ENCODE measurements at places on chromosomes 6 and 20. TPM values are rescaled to one million over a fixed set of nuclear protein-coding genes. Genes with fewer than 3 reads are reported as not detected.

The TGM3 gene
- not detected for total RNA-seq

DNA sequence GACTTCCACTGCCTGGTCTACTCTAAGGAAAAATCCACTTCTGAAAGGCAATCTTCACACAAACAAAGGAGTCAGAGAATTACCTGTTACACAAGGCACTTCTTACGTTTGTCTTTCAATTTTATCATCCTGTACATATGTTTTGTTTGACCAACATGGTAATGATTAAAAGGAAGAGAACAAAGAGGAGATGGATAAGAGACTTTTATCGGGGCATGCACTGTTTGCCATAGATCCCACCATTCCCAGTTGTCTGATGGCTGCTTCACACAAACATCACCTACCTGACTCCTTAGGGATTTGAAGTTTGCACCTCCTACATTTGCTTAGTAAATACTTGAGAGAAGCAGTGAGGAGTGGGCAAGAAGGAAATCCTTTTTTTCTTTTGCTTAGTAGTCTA is 87.1 kb downstream of the BFSP1 start:
- no peaks in the 10 kb centered on the region for H3K36me3 ChIP-seq
- no peak overlapping the region for H3K4me3 ChIP-seq
- H3K27ac ChIP-seq: no peak overlapping the region
- peaks cover 24% of the 10 kb centered on the region for H3K27me3 ChIP-seq
- no peaks in the 10 kb centered on the region for H3K4me1 ChIP-seq

GRCh38 chr6:150410399-150410798 is 41.6 kb downstream of the IYD start:
- H3K36me3 ChIP-seq: no peaks in the 10 kb centered on the region
- no peaks in the 10 kb centered on the region for H3K4me1 ChIP-seq
- H3K27me3 ChIP-seq: peaks cover 56% of the 10 kb centered on the region
- no peak overlapping the region for H3K4me3 ChIP-seq
- DNase-seq: no peak

DNA sequence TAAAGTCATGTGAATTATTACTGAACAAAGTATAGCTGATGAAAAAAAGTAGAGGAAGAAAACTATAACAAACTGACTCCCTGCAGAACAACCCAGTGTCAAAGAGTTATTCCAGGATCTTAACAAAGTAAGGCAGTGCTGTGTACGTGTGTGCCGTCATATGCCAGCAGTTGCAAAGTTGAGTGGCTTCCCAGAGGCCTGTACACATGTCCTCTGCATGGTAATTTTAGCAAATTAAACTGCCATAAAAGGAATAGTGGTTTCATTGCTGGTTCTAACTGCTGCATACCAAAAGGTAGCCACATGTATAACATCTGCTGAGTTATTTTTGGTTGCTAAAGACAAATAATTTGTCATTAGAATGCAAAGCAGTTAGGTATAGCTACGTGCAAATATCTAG is 44.8 kb downstream of the RIPOR2 start:
- H3K27me3 ChIP-seq: no peaks in the 10 kb centered on the region
- H3K27ac ChIP-seq: peak overlapping the region; percentile 93
- H3K4me1 ChIP-seq: peaks cover 84% of the 10 kb centered on the region

DNA sequence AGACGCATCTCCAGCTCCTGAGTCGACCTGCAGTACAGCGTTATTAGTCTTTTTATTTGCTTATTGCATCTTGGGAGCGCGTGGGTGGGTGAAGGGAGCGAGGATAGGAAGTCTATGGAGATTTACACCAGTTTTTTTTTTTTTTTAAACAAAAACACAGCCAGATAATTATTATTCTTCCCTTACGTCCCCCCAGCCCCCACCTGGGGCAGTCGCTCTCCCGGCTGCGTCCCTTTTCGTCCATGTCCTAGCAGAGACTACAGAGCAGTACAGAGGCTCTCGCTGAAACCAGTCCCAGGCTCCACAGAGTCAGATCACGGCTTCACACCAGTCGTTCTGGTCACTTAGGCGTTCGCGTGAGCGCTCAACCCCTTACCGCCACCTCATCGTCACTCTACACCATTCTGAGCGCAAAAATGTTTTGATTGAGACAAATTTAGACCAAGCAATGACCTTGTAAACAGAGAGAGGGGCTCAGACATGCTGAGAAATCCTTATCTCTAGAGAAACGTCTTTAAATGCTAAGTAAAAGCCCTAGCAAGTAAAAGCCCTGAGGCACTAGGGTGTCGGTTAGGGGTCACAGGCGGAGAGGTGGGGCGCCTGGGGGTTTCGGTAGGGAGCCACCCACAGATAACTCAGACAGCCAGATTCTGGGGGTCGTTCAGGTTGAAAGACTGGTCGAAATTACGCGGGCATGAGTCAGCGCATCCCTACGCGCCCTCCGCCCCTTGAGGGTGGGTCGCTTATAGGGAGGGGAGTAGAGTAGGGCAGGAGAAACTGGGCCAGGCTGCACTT is 975 bp upstream of the PPT2 start:
- H3K27ac ChIP-seq: peak overlapping the region; percentile 77
- peaks cover 14% of the 10 kb centered on the region for H3K36me3 ChIP-seq

DNA sequence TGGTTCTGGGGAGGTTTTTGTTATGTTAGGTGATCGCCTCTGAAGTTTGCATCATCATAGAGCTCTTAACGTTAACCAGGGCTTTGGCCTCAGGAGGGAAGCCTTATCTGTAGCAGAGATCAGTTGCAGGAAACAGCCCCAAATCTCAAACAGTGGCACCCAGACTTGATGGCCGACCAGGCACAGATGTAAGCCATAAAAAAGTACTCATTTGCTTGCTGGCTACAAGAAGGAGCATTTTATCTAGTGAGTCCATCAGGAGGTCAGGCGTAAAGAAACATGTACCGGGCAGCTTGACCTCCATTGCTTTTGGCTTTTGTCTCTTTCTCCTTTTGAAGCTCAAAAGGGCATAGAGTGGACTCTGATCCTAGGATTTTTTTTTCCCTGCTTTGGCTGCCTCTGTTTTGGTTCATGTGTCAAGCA is 122.3 kb downstream of the CCDC170 start:
- no peak overlapping the region for H3K27ac ChIP-seq
- H3K27me3 ChIP-seq: peaks cover 17% of the 10 kb centered on the region
- no peaks in the 10 kb centered on the region for H3K36me3 ChIP-seq
- no peak overlapping the region for H3K4me3 ChIP-seq

DNA sequence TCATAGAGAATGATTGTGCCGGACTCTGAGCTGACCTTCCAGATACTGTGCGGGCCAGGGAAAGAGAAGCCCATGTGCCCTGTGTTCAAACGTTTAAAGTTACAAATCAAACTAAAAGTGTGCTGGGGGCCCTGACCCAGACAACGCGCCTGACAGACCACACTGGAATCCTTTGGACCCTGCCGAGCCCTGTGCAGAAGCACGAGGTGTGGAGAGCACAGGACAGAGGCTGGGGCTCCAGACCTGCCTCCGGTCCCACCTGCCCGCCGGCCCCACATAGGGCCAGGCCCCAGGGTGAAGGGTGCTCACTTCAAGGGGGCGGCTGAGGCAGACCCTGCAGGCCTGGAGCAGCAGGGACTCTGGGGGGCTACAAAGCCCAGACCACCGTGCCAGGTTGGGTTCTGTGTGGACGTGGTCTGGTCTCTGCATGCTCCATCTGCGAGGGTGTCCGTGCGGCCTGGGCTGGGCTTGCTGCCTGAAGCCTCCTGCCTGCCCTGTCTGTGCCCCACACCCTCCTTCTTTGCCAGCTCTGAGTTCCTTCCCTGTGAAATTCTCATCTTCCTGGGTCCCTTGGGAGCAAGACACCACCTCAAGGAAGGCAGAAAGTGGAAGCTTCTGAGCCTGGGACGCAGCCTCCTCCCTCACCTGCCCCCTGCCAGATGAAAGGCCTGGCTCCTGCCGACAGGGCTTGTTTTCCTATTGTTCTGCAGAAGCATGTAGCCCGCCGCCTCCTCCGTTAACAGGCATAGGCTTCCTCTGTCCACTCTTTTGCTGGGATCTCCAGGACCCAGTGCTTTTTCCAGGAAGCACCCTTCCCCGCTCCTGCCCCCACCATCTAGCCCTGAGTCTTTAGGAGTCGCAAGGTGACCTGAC is 186.2 kb downstream of the ERMARD start:
- no peak for DNase-seq
- no peak overlapping the region for H3K4me3 ChIP-seq
- no peak overlapping the region for H3K27ac ChIP-seq
- no peaks in the 10 kb centered on the region for H3K4me1 ChIP-seq
- no peaks in the 10 kb centered on the region for H3K36me3 ChIP-seq
- H3K27me3 ChIP-seq: peaks cover 6% of the 10 kb centered on the region

DNA sequence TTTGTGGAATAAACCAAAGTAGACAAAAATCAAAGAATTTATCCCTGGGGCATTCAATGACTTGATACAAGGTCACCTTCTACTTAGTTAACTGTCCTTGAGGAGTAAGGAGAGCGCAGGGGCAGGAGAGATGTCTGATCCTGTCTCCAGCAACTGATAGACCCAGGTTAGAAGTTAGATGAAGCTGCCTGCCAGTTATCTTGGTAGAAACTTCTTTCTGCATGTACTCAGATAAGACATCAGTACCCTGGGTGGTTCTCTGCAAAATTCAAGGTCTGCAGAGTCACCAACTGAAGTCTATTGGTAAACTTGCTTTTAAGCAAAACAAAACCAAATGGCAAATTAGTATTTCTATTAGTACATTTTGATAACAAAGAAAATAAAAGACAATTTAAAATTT is 2.7 kb downstream of the SGK1 start:
- H3K4me3 ChIP-seq: no peak overlapping the region
- H3K4me1 ChIP-seq: peaks cover 35% of the 10 kb centered on the region
- peaks cover 3% of the 10 kb centered on the region for H3K36me3 ChIP-seq
- peaks cover 23% of the 10 kb centered on the region for H3K27me3 ChIP-seq

DNA sequence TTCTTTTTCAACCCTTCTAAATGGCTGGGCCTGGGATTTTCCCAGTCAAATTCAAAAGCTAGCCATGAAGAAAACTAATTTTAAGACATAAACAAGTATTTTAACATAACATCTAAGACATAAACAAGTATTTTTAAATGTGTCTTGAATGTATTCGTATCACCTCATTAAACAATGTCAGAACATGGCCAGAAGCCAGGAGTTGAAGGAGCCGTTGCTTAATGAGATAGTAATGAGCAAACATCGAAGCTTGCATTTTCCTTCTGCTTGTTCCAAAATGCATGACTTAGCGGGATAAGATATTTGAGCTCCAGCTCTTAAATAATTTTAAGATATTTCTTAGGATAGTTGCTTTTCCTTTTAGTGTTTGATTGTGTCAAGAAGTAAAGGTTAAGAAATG is 4.2 kb upstream of the RNF182 start:
- H3K27me3 ChIP-seq: peaks cover 38% of the 10 kb centered on the region
- peaks cover 12% of the 10 kb centered on the region for H3K4me1 ChIP-seq
- DNase-seq: no peak
- H3K4me3 ChIP-seq: no peak overlapping the region
- H3K36me3 ChIP-seq: no peaks in the 10 kb centered on the region
- H3K27ac ChIP-seq: no peak overlapping the region

DNA sequence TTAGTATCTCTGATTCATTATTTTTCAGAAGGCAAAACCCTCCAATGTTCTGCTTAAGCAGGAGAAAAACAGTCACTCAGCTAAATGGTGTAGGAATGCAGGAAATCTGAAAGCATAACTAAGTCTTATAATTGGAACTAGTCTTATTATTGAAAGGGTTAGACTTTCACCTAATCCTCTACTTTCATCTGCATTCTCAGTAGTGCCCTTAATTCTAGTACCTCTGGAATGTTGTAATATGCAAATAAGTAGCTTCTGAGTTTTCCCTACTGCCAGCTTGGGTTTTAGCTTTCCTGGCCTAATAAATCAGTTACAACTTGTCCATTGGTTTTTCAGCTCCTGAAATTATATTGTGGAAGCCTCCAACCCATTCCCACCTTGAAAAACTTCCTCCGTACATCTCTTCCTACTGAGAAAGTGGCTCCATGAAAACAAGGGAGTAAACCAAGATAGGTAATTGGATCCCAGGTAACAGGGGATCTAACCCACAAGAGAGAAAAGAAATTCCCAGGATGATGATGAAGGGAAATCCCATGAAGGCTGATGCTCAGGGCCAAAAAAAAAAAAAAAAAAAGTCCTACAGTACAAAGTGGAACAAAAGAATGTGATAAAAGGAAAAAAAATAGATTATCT is 147.0 kb downstream of the TBC1D32 start:
- H3K4me1 ChIP-seq: no peaks in the 10 kb centered on the region
- H3K27me3 ChIP-seq: no peaks in the 10 kb centered on the region
- H3K27ac ChIP-seq: no peak overlapping the region
- H3K4me3 ChIP-seq: no peak overlapping the region
- peaks cover 1% of the 10 kb centered on the region for H3K36me3 ChIP-seq

The THBS2 gene
- total RNA-seq: not detected

DNA sequence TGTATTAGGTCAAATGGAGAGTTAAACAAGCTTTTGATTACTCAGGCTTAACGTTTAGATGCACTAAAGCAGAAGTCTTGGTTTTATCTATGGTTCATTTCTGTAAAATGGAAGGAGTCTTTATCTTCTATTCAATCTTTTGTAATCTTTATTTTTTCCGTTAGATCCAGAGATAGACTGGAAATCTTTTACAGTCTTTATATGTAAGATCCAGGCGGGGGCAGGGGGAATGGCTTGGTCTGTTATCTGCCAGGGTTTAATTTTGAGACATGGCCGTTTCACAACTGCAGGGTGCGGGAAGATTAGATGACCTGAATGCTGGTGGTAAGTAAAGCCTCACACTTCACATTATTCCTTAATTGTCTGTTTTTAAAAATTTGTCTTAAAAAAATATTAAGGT is 3.7 kb downstream of the AKAP12 start:
- no peak for DNase-seq
- H3K4me3 ChIP-seq: no peak overlapping the region
- no peak overlapping the region for H3K27ac ChIP-seq
- peaks cover 65% of the 10 kb centered on the region for H3K27me3 ChIP-seq
- peaks cover 8% of the 10 kb centered on the region for H3K4me1 ChIP-seq
- H3K36me3 ChIP-seq: no peaks in the 10 kb centered on the region

GRCh38 chr20:33298391-33298790 is 15.4 kb downstream of the BPIFB1 start:
- no peak overlapping the region for H3K27ac ChIP-seq
- H3K4me3 ChIP-seq: no peak overlapping the region
- H3K27me3 ChIP-seq: peaks cover 13% of the 10 kb centered on the region
- no peak for DNase-seq
- no peaks in the 10 kb centered on the region for H3K36me3 ChIP-seq

DNA sequence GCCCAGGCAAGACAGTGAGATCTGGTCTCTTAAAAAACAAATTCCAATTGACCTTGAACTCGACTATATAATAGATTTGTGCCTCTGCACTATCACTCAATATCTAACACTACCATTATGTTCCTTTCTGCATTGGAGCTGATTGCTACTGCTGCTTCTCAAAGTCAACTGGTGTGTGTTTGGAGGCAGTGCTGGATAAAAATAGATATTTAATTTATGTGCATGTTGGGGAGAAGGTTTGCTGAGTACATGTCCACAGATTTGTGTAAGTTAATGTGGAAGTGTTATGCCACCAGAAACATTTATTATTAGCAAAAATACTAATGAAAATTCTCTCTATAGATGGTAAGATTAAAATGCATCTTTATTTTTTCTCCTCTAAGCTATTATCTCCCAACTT is 39.5 kb downstream of the ATP9A start:
- H3K27me3 ChIP-seq: no peaks in the 10 kb centered on the region
- no peak for DNase-seq
- peaks cover 6% of the 10 kb centered on the region for H3K4me1 ChIP-seq
- no peak overlapping the region for H3K27ac ChIP-seq
